NCI-H510A (cell line): ENCODE measurements at places on chromosomes 4 and X.

GRCh38 chr4:187286525-187286924, 562.9 kb upstream of the FAT1 start:
- no peak for DNase-seq

- DNase-seq, result no peak
Measured at GRCh38 chr4:162352580-162353107, 188.8 kb upstream of the FSTL5 start.

DNA sequence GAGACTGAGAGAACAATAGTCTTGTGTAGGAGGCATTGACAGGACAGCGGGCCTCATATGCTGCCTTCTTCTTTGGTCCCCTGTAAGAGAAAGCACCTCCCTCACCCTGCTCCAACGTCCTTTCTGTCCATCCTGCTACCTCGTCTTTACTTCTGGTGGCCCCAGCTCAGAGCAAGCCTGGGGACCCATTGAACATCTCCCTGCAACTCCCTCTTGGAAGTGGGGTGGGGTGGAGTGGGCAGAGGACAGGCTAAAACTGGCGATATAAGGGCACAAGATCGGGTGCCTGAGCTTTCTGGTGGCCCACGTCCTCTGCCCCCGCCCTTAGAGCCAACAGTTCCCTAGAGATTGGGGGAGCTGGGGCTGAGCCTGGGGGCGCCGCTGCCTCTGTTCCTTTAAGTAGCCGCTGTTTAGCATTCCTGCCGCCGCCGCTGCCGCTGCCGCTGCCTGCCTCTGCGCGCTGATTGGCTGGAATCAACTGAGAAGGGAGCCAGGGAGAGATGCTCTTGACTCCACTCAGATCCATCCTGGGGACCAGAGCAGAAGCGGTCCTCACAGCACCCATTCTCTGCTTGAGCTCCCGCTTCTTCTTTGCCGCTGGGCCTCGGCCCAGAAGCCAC, at the start of gene DLG3:
DLG3 (plus strand) TSS at position 510 of the 620 bp plus-strand sequence. CDS start 367 bp downstream, outside the sequence.
- peak; percentile 30 for DNase-seq

- DNase-seq, result no peak
Measured at GRCh38 chrX:1894740-1895139, 279.9 kb downstream of the ASMT start.

- no peak for DNase-seq
Measured at GRCh38 chrX:10350981-10351380, 194.2 kb downstream of the CLCN4 start.

DNA sequence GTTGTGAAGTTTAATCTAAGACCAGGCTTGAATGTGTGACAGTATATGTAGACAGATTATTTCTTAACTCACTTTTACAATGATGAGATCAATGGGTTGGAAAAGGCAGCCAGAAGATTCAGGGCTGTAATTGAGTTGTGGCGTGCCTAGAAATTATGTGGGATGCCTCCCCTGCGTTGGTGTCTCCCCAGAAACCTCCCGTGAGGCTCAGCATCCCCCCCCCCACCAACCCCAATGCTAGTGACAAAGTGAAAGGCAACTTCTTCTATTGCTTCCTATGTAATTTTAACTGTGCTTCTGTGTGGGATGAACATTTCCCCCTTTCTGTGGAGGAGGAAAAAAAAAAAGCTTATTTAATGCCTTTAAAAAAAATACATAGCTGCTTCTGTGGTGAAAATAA, 297.9 kb downstream of the ARHGAP10 start:
- no peak for DNase-seq
